Esophagus squamous epithelium (tissue), 5 donors: ENCODE measurements at places on chromosomes 3 and 15.

DNA sequence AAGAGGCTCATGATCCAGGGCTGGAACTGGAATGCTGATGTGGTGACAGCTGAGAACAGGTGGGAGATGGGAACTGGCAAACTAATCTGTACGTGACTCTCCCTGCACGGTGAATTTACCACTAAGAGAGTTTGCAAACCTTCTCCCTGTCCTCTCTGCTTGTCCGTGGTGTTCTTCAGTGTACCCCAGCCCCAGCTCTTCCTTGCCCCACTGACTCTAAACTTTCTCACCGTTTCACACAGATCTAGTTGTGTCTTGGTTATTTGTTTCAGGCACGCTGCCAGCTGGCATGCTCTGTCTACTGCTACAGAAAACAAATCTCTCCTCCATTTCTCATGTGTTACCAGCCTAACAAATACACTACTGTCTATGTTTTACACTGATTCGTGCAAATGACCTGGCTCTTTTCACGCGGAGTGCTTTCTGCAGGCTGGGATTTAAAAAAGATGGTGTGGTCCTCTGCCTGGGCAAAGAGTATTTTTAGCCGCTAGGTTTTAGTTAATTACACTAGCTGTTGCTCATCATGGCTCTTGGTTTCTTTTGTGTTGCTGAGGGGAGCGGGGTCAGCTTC lies 192.7 kb upstream of the LRIG1 start:
- no peak for DNase-seq

- no peak for DNase-seq
These were observed 100.7 kb downstream of the RBMS3 start for GRCh38 chr3:29381595-29381994.

DNA sequence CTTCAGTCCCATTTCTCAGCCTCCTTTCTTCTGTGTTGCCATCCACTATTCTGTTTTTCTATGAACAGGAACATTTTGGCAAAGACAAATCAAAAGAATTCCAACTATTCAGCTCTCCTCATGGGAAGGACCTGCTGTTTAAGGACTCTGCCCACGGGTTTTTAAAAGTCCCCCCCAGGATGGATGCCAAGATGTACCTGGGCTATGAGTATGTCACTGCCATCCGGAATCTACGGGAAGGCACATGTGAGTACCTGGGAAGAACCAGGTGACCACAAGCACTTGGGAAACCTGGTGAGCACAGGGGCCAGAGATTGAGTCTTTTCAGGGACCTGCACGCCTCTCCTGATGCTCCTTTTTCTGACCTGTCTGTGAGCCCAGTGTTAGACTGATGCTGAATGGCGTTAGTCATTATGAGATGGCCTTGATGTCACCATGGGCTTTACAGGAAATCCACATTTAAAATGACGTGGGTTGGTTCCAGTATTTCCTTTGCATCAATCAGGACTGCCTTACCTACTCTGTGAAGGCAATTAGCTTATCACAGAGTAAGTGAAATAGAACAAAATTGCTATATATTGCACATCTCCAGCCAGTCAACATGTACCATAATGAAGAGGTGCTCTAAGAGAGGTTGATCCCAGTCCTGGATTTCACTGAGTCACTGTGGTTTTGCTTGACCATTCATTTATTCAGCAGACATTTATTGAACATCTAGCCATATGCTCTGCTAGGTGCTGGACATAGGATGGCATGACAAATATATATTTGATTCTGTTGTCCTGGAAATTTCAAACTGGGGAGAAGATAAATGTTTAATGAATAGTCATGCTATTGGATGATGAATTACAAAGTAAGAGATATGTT lies 11.7 kb downstream of the TF start:
- no peak for DNase-seq

- no peak for DNase-seq
These were observed 98.5 kb upstream of the SLC2A2 start for GRCh38 chr3:171125010-171125409.

GRCh38 chr3:43971486-43971885 lies 270.2 kb upstream of the TOPAZ1 start:
- no peak for DNase-seq

- no peak for DNase-seq
These were observed 30.4 kb downstream of the ATG3 start for GRCh38 chr3:112531358-112531781.

DNA sequence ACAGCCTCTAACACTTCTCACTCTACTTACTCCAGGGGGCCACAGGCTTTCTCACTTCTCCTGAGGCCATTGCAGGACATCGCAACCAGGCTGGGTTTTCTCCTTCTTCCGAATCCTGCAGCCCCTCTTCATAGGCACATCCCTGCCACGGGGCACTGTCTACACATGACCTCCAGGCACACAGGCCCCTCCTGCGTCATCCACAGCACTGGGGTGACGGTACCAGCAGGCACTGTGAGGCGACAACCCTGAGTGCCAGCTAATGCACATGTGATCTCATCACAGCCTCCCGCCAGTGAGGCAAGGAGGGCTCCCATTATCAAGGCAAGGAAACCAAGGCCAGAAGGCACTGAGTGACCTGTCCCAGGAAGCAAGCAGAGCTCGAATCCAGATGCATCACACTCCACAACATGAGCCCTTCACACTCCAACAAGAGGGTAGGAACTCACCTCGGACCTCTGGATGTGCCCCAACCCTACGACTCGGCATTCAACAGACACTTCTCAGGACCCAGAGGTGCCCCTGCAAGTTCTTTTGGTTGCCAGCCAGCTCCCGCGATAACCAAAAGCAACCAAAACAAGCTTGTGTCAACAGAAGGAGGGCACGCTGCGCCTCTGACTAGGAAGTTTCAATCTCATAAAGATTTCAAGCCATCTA lies 16.7 kb downstream of the FAM174B start:
- no peak for DNase-seq

DNA sequence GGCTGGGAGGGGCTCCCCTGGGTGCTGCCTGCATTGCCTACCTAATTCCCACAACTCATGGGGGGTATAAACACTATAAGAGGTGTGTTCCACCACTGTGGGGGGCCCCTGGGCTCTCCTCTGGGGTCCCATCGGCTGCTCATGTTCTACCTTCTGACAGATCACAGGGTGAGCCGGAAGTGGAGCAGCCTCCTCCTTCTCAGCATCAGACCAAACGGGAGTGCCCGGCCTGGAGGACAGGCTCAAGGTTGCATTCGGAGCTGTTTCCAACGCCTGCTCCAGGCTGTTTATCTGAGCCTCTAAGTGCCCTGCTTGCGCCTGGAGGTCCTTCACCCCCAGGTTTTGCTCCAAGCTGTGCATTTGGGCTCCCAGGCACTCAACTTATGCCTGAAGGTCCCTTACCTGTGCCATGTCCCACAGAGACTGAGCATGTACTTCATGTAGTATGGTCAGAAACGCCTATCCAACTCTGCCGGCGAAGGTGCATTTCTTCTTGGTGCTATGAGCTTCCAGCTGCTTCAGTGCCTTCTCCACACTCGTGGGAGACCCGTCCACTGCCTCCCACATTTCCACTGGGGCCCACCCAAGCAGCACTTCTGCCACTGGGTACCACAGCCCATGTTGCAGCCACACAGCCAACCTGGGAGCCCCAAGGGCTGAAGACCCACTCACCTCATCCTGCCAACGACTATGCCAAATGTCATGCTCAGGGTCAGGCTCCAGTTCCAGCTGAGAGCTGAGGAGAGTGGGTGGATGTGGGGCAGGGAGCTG lies 232.1 kb downstream of the IGSF11 start:
- DNase-seq = no peak

DNA sequence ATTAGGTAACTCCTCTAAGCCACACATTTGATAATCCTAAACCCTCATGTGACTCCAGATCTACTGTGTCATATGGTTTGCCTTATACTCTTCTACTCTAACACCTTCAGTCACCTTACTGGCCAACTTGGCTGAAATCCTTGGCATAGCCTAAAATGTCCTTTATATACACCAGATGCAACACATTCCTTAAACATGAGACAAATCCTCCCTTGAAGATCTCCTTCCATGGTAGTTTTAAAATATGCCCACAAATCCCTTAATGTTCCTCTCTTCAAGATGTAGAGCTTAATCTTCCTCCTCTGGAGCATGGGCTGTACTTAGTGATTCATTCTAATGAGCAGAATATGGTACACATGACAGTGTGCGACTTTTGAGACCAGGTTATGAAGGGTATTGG lies 238.9 kb downstream of the SUCLG2 start:
- no peak for DNase-seq

- DNase-seq = no peak
These were observed 56.9 kb upstream of the MEF2A start for GRCh38 chr15:99508852-99509251.

GRCh38 chr3:101828276-101828675 lies 21.0 kb upstream of the NFKBIZ start:
- no peak for DNase-seq

- no peak for DNase-seq
These were observed at the start of gene GLDN for GRCh38 chr15:51341366-51342226. Gene GLDN (plus strand): TSS chr15:51341655. CDS start chr15:51341685, 30 bp downstream.

- DNase-seq = no peak
These were observed 2.8 kb upstream of the SKIL start for GRCh38 chr3:170354760-170355159.

GRCh38 chr3:73614419-73614818 lies 10.3 kb downstream of the PDZRN3 start:
- DNase-seq = no peak

DNA sequence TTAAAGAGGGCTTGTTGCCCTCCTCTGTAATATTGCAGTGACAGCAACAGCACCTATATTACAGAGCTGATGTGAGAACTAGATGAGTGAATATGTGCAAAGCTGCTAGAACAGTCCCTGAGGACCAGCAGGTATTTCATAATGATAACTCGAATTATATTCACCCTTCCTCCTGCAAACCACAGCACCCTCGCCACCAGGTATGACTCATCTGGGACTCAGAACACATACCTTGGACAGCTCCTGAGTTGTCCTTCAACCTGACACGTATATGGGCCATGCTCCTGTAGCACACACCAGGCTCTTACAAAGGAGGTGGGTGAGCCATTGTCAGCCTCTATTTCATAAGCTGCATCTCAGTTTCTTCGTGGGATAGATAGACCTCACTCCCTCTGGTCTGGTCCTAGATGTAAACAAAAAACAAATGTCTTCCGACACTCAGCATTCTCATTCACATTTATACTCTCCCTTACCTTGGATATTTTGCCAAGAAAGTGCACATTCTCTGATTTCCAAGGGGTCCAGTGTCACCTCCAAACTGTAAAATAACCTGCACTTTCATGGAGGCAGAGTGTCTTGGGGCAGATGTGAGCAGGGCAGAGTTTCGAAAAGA lies 124.5 kb downstream of the TLE3 start:
- no peak for DNase-seq

GRCh38 chr15:83472151-83472550 lies 25.0 kb downstream of the SH3GL3 start:
- DNase-seq = no peak

DNA sequence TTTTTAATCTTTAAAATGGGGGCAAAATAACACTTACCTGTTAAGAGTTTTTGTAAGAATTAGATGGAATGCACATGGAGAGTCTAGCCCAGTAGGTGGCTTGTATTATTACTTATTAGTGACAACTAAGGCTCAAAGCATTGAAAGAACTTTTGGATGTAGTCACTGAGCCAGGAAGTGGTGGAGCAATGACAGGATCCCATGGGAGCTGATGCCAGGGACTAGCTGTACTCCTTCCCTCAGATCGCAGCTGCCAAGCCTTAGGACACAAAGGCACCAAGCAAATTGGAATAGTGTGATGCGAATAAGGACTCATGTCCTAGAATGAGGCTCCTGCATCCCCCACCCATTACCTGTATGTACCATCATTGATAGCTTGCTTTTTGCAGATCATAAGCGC lies 370.4 kb upstream of the RGMA start:
- DNase-seq = no peak
